ENCODE measurements at places on chromosomes 11 and 22.

DNA sequence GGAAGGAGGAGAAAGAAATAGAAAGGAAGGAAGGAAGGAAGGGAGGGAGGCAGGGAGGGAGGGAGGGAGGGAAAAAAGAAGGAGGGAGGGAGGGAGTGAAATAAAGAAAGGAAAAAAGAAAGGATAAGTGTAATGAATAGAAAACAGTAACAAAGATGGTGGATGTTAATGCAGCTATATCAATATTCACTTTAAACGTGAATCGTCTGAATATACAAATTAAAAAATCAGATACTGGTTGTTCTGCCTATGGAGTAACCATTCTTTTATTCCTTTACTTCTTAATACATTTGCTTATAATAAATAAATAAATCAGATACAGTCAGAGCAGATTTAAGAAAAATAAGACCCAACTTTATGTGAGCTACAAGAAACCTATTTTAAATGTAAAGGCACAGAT lies 1520.4 kb downstream of the TBC1D22A start:
- DNase-seq = no peak

DNA sequence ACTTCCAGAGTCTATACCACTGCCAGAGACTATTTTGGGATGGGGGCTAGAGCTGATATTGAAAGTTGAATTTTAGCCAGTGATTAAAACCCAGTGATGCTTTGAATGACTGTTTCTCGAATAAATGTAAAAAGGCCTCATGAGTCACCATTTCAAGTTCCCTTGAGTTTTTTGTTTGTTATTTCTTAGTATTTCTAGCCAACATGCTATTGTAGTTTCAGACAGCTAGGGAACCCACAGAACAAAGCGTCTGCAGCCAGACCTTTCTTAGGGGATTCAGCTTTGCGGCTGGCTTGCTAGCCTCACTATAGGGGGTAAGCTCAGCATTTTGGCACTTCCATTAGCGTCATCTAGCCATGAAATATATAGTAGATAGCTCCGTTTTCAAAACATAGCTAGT lies 66.5 kb downstream of the DBX1 start:
- no peak for DNase-seq

DNA sequence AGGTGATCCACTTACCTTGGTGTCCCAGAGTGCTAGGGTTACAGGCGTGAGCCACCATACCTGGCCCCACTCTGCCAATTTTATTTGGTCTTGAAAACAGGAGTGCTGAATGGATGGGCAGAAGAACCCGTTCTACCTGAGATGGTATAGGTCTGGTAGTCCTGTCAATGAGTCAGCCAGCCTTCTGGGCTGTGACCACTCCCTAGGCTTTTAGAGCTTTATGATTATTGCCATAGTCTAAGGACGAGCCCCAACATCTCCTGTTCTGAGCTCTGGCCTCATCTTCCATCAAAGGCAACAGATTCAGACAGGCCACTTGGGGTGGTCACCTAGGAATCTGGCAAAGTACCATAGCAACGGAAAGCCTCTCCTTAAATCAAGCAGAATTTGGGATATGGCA lies 11.5 kb downstream of the ZDHHC5 start:
- DNase-seq = no peak

DNA sequence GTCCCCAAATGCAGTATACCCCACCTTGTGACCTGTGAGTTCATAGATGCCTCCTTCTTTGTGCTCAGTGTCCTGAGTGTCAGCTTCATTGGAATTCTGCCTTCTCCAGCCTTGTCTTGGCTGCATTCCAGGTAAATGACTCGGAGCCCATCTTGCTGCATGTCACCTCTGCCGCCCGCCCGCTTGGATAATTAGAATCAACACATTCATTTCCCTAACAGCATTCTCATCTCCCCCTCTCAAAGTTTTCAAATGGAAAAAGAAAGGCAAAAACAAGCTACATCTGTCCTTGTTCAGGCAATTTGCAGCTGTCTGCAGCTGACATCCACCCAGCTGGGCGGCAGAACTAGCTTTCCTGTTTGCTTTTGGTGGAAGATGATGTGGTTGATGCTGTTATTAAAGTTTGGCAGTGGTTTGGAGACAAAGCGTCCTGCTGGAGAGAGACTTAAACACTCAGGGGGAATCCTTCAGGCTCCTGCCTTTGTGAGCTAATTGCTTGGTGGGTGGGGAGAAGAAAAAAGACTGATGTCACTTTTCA lies 198.8 kb upstream of the SEZ6L start:
- DNase-seq = no peak

- DNase-seq = peak; percentile 76
These were observed 13.4 kb downstream of the SYT7 start for GRCh38 chr11:61567286-61568061.

DNA sequence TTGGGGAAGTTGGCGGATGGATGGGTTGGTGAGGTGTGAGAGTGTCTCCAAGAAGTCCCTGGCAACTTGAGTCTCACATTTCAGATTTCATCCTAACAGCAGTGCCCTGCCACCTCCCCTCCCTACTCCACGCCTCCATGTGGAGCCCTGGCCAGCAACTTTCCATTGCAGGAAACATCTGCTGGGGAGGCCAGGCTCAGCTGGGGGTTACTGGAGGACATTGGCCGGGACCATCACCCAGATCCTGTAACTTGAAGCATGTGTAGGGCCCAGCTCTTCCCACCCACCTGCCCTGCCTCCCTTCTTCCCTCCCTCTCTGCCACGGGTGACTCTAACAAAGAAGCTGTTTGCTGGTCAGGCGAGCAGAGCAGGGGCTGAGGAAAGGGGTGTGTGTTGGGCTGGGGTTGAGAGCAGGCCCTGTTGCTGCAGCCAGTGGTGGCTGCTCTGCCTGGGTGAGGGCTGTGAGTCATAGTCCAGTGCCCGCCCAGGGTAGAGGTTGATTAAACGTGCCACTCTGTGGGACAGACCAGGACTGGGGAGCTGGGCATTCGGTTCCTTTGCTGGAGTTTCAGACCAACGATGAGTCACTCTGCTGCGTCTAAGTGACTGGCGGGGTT lies 64.0 kb downstream of the SCN3B start:
- DNase-seq = no peak

DNA sequence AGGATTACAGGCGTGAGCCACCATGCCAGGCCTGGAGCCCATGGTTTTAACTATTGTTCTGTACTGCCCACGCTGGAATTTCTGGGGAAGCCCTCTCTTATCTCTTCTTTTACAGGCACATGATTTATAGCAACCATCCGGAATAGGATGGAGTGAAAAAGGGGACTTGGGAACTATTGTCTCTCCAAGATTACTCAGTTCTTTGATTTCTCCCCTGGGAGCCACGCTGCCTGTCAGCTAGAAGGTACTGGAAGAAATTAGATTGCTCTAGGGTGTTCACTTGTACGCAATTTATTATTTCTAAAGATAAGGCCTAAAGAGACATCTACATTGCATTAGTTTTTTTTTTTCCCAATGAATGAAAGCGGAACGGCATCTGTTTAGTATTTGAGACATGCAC lies 65.6 kb upstream of the PTPRJ start:
- no peak for DNase-seq

GRCh38 chr11:71420455-71421241 lies 27.5 kb downstream of the DHCR7 start:
- DNase-seq = no peak

GRCh38 chr11:16784097-16784496 lies 45.6 kb downstream of the C11orf58 start:
- no peak for DNase-seq

DNA sequence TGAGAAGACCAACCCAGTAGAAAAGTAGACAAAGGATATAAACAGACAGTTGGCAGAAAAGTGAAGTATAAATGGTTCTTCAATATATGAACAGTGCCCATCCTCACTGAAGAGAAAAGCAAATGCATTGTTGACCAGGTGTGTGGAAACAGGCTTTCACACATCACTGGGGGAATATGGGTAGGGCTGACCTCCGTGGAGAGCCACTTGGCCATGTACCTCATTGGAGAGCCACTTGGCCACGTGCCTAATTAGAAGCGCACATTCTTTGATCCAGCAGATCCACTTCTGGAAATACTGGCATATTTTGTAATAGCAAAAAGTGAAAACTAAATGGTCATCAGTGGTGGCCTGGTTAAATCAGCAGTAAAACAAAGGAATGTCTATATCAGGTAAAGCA lies 43.2 kb downstream of the PPP6R3 start:
- DNase-seq = no peak

GRCh38 chr11:128200467-128200866 lies 386.9 kb downstream of the ETS1 start:
- no peak for DNase-seq

GRCh38 chr11:1570896-1571759 lies 943 bp downstream of the DUSP8 start:
- DNase-seq = peak; percentile 58

DNA sequence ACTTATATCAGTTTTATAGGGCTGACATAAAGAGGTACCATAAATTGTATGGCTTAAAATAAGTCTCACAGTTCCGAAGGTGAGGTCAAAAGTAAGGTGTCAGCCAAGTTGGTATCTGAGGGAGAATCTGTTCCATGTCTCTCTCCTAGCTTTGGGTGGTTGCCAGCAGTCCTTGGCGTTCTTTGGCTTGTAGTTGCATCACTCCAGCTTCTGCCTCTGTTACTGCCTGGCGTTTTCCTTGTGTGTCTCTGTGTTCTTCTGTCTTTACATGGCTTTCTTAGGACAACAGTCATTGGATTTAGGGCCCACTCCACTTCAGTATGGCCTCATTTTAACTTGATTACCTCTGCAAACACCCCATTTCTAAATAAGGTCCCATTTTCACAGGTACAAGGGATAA lies 16.7 kb downstream of the MMP7 start:
- DNase-seq = no peak

DNA sequence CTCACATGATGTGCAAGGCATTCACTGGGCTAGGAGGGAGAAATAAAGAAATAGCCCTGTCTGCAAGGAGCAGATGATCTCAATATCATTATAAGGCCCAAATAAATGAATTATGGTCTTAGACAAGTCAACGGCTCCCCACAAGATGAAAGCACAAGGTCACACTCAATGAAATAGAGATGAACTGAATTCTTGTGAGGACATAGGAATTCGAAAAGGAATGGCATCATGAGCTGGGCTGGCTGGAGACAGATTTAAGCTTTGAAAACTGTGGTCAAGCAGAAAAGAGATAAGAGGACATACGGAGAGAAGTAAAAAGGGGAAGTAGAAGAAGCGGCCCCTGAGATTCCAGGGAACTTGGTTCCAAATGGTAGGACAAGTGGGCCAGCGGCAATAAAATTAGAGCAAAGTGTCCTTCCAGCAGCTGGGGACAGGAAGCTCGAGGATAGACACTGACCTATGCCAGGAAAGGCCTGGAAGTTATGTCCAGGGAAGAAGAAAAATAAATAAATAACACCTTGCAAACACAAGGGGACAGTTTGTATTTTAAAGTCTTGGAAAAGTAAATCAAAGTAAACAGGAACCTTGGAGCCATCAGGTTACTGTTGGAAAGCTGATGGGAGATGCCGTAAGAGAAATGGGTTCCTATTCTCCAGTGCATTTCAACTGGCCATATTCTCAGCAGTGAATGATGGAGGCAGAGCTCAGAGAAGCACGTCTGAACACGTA lies 37.8 kb downstream of the GALNT18 start:
- DNase-seq = no peak

GRCh38 chr11:126607374-126607773 lies 251.9 kb downstream of the ST3GAL4 start:
- DNase-seq = no peak

- DNase-seq = no peak
These were observed 9.6 kb upstream of the SCGB2A2 start for GRCh38 chr11:62260261-62260953.

- no peak for DNase-seq
These were observed 151.9 kb downstream of the DBX1 start for GRCh38 chr11:20008190-20008870.

DNA sequence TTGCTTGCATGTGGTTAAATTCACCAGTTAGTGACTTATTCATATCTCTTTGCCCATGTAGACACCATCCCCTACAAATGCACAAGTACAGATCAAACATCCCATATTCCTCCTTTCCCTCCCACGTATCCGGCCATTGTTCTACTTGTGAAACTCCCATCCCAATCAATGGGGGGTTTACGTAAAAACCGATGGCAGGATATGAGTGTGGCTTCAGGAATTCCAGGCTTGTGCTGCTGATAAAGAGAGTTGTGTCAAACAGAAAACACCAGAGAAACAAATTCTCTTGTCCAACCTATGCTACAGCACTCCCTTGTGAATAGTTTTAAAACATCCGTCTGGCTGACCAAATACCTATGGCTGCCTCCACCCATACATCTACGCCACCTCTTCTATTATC lies 15.5 kb downstream of the FLI1 start:
- no peak for DNase-seq

DNA sequence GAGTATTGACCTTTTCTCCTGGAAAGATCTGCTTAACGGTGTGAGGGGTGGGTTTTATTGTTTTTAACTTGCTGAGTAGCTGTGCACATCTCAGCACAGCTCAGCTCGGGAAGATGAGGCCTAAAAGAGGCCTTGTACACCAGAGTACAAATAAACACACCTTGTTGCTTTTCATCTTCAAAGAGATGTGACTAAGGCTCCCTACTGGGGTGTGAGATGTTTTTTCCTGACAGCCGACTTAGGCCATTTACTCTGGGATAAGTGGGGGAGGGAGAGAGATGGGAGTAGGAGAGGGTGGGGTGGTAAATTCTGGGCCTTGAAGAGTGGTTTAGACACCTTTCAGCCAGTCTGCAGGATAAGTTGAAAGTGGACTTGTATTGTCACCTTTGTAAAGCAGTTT lies 2.9 kb downstream of the LDLRAD3 start:
- no peak for DNase-seq

DNA sequence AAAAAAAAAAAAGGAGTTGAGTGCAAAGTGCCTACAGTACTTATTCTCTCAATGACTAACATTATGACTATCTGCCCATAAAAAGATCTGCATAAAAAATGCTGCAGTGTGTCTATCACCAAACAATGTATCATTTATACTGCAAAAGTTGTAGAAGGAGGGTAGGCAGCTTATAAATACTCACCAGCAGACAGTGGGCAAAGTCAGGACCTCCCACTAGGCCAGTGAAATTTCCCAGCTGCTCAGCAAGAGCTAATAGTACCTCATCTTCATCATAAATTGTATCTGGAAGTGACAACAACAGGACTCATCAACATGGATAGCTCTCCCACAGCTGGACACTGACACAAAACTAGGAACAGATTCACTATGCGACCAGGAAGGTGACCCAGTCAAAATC lies 1.6 kb downstream of the PPP2R1B start:
- DNase-seq = no peak

GRCh38 chr22:42645938-42646568 lies 3.1 kb downstream of the CYB5R3 start:
- DNase-seq = no peak

- DNase-seq = no peak
These were observed 618.4 kb downstream of the OPCML start for GRCh38 chr11:132913886-132914285.

- DNase-seq = peak; percentile 41
These were observed 128.1 kb upstream of the TOP3B start for GRCh38 chr22:22110548-22111266.

Measured in naive thymus-derived CD8-positive, alpha-beta T cell (primary cell).